ENCODE measurements at places on chromosomes 5 and 9.

GRCh38 chr5:107578051-107578635 is 92.6 kb downstream of the EFNA5 start:
- no peak for DNase-seq

GRCh38 chr5:142296914-142297417 is 27.9 kb downstream of the SPRY4 start:
- no peak for DNase-seq

DNA sequence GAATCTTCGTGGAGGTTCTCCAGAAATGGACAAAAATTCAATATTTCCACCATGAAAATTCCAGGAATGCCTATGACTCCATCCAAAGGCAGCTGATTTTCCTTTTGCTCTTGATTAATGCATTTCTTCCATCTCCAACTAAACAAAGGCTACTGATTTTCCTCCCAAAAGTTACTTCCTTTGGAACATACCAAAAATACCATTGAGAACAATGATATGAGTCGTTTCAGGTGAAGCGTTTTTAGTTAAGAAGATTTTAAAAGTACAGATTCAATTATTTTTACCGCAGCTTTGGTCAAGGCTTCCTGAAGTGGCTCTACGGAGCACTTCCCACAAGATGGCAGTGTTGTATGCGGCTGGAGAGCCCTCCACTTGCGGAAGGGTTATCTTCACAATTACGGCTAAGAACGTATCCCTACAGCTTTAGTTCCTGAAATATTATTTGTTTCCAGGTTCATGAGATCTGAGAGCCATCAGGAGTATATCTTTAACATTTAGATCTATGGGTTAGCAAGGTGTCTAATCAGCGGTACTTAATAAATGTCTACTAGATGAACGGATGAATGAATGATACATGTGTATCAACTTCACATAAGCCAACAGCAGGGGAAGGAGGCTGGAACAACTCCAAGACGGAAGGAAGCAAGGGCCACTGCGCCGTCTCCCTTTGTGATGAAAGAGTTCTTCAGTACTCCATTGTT is 35.9 kb upstream of the ARSB start:
- DNase-seq: no peak

- DNase-seq: peak; percentile 71
Observed at GRCh38 chr5:36876299-36876964, at the start of gene NIPBL. Gene NIPBL (plus strand): TSS chr5:36876769. CDS start chr5:36953697, 76,928 bp downstream.

DNA sequence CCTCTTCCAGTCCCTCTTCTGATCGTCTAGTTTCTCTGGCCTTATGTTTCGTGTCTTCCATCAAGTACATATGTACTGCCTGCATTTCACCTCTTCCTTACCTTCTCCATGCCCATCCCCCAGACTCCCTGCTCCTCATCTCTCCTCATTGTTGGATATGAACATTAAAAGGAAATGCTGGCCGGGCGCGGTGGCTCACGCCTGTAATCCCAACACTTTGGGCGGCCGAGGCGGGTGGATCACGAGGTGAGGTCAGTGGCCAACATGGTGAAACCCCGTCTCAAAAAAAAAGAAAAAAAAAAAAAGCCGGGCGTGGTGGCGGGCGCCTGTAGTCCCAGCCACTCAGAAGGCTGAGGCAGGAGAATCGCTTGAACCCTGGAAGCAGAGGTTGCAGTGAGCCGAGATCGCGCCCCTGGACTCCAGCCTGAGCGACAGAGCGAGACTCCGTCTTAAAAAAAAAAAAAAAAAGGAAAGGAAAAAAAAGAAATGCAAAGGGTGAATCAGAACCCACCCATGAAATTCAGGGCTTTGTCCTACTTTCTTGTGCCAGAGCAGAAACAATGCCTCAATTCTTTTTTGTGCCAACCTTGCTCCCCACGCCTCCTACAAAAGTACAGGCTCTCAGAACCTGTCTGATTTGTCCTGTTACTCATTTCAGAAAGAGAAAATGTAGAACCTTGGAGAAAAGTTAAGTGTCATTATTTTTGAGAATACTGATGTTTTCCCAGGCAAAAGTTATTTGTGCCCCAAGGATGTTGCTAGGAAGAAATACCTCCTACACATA is 1.5 kb upstream of the ZFR start:
- no peak for DNase-seq

GRCh38 chr5:172321593-172321992 is 38.0 kb upstream of the UBTD2 start:
- no peak for DNase-seq

- DNase-seq: no peak
Observed at GRCh38 chr5:35240892-35241291, 10.6 kb upstream of the PRLR start.

DNA sequence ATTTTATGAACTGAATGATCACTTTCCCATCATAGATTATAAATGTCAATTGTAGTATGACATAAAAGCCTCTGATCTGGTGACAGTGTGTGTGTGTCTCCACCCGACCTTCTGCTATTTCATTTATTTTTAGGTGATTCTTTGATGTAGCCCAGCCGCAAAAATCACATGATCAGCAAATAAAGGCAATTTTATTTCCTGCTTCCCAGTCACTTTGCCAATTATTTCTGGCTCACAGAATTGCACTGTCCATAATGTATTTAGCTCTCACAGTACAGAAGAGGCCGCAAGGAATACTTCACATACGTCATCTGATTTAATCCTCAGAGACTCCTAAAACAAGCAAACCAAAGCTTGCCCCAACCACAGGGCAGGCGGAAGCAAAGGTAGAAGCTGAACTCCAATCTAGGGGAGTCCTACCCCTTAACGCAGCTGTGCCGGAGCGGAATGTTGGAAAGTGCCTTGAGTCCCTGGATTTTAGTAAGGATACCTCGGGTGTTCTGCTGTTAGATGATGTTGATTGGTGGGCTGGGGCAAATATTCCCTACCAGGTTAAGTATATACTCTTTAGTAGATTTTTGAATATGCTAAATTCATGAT is 384.0 kb upstream of the IRX4 start:
- no peak for DNase-seq

DNA sequence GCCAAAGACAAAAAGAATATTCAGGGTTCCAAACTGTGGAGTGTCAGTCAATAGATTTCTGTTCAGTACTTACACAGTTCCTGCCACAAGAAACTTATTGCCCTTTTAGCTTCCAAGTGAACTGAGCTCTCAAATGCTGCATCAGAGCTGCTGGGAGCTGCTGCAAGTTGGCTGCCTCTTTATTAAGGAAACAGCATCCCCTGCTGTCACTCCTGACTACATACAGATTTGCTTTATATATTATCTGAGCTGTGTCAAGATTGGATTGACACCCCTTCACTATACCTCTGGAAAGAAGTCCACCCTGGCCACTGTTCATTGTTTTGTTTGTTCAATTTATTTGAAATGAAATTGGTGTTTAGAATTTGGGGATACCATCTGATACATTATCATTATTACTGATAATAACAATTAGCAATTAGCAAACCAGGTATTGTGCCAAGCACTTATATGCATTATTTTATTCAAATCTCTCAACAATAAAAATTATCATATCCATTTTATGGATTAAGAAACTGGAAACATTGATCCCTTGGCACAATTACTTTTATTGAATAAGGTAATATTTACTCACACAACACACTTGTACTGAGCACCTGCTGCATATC is 16.4 kb upstream of the C5orf58 start:
- no peak for DNase-seq

DNA sequence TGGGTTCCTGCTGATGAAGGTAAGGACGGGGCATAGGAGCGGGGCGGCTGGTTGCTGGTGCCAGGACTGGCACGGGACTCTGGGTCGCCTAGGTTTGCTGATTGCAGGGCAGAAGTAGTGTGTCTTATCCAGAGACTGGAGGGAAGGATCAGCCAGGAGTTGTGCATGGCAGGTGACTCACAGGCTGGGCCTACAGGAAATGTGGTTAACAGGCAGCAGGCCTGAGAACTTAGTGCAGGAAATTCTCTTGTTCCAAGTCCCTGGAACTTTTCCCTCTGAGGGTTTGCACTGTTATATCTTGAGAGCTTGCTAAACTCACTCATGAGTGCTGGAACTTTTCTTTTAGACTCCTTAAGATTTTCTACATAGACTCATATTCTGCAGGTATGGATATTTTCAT is 95.1 kb downstream of the ANXA2R start:
- no peak for DNase-seq

DNA sequence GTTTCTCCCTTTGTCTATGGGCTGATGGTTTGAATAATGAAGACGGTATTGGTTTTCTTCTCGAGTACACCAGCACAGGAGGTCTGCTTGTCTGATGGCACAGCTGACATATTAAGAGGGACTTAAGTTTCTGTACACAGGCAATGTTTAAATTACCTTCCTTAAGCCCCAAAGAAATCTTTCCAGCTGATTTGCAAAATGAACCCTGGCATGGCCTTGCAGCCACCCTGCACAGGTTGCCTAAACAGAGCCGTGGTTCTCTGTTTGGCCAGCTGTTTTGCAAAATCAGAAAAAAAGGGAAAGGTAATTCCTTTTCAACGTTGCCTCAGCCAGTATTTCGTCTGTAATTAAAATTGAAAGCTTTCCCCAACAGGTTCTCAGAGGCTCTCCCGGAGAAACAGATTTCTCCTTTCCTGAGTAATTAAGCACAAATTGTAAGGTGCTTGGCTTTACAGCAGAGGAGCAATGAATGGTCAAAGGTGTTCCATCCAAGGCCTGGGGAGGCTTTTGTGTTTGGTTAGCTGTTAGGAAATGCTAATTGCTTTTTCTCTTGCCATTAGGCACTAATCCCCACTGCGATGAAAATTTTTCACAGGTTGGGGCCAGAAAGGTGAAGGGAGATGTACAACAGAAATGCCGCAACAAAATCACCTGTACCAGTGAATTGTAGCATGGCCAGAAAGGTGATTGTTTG is 138.9 kb downstream of the RASEF start:
- DNase-seq: no peak

GRCh38 chr5:7157083-7157482 is 238.9 kb upstream of the ADCY2 start:
- no peak for DNase-seq
